Amygdala (tissue), 56 donors: ENCODE measurements at places on chromosomes 3 and 15.

- DNase-seq, result no peak
Observed at GRCh38 chr15:68409736-68410370, 22.1 kb downstream of the ITGA11 start.

GRCh38 chr15:63308491-63308890 lies 31.1 kb downstream of the APH1B start:
- DNase-seq, result no peak

DNA sequence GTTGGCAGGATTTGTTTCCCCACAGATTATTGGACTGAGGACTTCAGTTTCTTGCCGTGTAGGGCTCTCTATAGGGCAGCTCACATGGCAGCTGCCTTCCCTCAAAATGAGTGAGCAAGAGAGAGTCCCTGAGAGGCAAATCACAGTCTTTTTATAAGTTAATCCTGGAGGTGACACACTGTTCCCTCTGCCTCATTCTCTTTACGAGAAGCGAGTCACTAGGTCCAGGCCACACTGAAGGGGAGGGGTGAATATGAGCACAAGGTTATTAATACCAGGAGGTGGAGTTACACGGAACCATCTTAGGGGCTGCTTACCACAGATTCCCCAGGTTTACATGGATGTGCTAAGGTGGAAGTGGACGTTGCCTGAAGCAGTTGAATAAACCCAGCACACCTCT lies 77.0 kb downstream of the LPP start:
- DNase-seq, result no peak

- no peak for DNase-seq
Observed at GRCh38 chr15:46502667-46503066, 867.8 kb downstream of the SQOR start.

DNA sequence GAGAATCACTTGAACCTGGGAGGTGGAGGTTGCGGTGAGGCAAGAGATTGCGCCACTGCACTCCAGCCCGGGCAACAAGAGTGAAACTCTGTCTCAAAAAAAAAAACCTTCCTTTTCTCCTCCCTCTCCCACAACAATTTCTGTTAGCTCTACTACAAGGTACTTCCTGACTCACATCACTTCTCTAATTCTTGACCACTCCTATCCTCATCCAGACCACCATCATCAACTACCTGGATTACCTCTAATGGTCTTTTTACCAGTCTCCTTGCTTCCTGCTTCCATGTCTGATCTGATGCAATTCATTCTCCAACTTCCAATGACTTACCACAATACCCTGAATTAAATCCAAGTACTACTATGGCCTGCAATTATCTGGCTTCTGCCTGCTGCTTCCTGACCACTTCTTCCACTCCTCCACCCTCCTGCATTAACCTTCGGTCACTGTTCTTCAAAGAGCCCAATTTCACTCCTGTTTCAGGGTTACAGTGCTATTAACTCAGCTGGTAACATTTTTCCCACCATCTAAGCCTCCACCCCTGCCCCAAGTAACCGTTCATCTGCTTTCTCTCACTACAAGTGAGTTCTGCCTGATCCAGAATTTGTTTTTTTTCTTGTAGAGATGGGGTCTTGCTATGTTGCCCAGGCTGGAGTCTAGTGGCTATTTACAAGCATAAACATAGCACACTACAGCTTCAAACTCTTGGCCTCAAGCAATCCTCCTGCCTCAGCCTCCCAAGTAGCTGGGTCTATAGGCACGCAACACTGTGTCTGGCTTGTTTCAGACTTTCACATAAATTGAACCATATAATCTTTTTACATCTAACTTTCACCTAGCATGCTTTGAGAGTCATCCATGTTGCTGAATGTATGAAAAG lies 27.8 kb downstream of the DCAF1 start:
- no peak for DNase-seq

- DNase-seq, result no peak
Observed at GRCh38 chr3:197169028-197169427, 129.4 kb downstream of the DLG1 start.

DNA sequence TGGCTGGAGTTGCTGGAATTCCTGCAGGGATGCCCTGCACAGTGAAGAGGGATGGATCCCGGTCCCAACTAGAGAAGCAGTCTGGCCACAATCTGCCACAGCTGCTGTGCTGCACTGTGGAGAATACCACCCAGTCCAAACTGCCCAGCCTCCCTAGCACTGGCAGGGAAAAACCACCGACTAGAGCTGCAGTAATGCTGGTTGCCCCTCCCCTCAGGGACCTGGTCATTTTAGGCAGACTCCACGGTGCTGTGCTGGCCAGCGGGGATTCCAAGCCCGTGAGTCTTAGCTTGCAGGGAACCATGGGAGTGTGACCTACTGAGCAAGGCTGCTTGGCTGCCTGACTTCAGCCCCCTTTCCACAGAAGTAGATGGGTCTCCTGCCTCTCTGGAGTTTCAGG lies 478.0 kb upstream of the ATP11B start:
- no peak for DNase-seq

DNA sequence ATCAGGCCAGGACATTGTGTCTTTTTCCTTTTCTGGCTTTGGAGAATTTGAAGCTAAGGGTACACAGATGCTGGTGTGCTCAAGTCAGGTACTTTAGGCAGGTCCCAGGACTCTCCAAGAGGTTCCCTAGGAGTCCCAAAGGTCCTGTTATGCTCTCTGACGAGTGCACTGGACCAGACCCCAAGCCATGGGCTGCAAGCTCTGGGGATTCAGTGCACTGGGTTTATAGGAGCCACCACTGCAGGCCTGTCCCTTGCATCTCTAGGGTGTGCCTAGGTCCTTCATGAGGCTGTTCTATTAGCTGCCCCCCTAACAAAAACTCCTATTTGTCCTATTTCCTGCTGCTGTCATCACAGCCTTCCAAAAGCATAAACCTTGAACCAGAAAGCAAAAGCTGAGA lies 31.9 kb upstream of the BFSP2 start:
- no peak for DNase-seq

- no peak for DNase-seq
Observed at GRCh38 chr3:34394978-34395748, 596.7 kb downstream of the PDCD6IP start.

DNA sequence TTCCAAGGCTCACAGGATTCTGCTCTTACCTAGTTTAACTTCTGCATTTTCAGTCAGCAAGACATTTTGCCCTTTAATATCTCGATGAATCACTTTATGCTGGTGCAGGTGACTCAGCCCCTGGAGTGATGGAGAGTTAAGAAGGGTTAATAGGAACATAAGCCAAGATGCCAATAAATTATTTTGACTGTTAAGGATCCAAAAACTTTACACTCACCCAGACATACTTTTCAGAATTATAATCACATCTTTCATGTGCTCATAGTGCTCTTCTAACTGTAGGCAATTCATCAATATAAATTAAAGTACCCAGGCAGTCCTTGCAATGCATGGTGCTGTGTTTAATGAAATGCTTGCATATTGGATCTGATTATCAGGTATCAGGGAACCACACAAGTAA lies 164.1 kb upstream of the SLC2A2 start:
- DNase-seq, result no peak

DNA sequence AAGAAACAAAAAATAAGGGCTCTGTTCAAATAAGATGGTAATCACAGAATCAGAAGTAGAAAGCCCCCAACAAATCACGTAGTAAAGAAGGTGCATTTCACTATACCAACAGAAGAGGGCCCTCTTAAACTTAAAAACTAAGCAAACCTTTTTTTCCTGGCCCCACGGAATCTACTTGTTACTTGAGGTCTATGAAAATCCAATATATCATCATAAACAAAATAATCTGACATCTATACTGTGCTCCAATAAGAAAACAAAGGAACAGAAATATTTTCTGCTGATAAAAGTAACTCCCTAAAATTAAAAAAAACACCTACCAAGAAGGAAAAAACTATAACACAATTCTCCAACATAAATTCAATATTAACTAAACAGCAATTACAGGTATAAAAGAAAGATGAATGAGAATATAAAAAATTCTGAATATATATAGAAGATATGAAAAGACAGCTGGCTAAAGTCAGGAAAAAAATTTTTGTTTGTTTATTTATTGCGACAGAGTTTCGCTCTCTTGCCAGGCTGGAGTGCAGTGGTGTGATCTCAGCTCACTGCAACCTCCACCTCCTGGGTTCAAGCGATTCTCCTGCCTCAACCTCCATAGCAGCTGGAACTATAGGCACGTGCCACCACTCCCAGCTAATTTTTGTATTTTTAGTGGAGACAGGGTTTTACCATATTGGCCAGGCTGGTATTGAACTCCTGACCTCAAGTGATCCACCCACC lies 81.8 kb downstream of the CLASP2 start:
- DNase-seq, result no peak

DNA sequence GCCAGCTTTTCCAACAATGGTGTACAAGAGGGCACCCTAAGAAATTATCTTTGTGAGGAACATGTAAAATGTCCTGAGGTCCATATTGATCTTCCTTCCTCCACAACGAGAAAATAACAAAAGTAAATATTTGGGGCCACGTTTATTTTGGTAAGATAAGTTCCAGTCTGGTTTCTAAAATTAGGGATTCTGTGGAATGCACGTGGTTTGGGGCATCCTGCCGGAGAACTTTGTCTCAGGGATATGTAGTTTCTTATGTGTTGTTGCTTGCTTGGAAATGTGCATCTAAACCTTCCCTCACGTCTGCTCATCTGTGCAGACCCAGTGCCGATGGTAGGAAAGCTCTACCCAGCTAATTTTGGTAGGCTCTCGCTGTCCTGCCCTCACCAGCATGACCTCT lies 62.8 kb downstream of the CTDSPL start:
- DNase-seq, result no peak

GRCh38 chr15:34753236-34753894 lies 1.4 kb downstream of the GJD2 start:
- no peak for DNase-seq

DNA sequence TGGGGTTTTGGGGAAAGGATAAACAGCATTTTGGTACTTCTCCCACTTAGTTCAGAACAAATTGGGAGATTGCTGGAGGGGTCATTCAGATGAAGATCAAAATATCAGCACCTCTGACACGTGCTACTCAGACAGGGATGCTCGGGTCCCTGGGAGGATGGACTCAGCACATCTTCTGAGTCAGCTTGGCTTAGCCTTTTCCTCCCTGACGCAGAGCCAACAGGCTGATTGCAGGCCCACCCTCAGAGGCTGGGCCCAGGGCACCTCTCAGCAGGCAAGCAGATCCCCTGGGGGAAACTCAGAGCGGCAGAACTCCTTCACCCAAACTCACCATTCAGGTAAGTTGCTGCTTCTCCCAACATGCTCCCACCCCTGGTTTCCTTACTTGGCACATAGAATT lies 304.9 kb downstream of the TLE3 start:
- no peak for DNase-seq

GRCh38 chr3:69294014-69294766 lies 91.7 kb downstream of the FRMD4B start:
- DNase-seq, result no peak

DNA sequence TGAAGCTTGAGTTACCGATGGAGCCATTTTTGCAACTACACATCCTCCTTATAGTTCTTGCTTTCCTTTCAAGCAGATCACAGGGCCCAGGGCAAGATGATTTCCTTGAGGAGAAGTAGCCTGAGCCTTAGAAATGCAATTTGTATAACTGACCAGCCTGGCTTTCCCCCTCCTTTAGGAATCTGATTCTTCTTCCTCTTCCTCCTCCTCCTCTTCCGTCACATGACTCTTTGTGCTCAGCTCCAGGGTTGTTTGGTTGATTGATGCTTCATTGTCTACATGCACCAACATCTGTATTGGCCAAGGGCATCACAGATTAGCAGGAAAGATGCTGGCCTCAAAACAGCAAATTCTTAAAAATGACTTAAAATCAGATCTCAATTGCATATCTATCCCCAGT lies 3.3 kb downstream of the SNAPC5 start:
- no peak for DNase-seq

DNA sequence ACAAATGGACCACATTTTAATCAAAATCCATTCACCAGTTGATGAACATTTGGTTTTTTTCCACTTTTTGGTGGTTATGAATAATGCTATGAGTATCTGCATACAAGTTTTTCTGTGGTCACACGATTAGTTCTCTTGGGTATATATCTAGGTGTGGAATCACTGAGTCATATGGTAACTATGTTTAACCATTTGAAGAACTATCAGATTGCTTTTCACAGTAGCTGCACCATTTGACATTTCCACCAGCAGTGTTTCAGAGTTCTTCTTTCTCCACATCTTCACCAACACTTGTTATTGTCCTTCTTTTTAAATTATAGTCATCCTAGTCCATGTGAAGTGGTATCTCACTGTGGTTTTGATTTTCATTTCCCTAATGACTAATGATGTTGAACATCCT lies 33.3 kb upstream of the ATG7 start:
- no peak for DNase-seq

GRCh38 chr15:79035111-79035601 lies 55.4 kb downstream of the RASGRF1 start:
- no peak for DNase-seq

GRCh38 chr3:182565916-182566796 lies 227.1 kb upstream of the ATP11B start:
- no peak for DNase-seq

- peak; percentile 6 for DNase-seq
Observed at GRCh38 chr3:126208606-126209256, 28.3 kb upstream of the ALDH1L1 start.

DNA sequence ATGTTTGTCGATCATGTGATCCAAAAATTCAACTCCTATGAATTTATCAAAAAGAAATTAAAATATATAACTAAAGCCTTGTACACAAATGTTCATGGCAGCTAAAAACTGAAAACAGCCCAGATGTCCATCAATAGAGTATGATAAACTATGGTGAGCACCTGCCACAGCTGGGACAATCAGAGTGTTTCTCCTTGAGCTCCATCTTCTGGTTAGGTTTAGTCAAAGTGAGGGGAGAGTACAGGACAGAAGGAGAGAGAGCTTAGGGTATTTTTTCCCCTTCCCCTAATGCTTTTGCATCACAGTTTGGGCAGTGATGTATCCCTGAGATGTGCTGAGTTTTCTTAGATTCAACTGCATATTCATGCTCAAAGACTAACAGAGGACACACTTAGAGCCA lies 65.5 kb downstream of the FSIP1 start:
- no peak for DNase-seq

GRCh38 chr3:38457111-38458003 lies 3.7 kb downstream of the ACVR2B start:
- DNase-seq, result no peak

GRCh38 chr15:76935620-76936019 lies 4.1 kb downstream of the RCN2 start:
- DNase-seq, result no peak

GRCh38 chr3:193816656-193817311 lies 223.8 kb downstream of the OPA1 start:
- DNase-seq, result peak; percentile 58

DNA sequence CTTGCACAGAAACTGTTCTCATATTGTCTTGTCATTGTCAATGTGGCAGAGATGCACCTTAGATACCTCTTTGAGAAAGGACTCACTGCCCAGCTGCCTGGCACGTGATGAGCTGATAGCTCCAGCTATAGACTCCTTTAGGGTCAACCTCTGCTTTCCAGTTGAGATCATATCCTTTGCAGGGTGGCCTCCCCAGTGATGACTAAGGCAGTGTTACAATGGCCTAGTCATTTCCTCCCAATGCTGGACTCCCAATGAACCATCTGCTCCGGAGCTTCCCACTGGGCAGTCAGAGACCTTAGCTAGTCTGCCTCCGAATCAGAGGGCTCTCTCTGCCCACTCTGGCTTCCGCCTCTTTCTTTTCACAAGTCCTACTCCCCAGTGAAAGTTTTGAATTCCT lies 79.5 kb downstream of the CHRD start:
- DNase-seq, result no peak
